Esophagus muscularis mucosa (tissue), 4 donors: ENCODE measurements at places on chromosomes 7 and 10. TPM values are rescaled to one million over a fixed set of nuclear protein-coding genes. Genes with fewer than 3 reads are reported as not detected.

DNA sequence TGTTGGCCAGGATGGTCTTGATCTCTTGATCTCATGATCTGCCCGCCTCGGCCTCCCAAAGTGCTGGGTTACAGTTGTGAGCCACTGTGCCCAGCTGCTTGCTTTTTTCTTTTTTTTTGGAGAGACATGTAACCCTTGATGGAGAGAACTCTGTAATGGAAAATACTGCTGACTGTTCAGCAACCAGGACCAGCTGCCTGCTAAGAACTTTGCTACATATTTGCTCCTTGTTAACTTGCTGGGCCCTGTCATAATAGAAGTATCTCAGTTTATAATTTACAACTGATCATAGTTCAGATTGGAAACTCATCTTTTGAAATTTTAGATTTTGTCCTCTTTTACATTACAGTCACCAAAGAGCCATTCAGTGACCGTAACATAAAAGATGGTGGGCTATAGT is 34.9 kb downstream of the TASOR2 start:
- no peak overlapping the region for H3K4me3 ChIP-seq
- peaks cover 28% of the 10 kb centered on the region for H3K36me3 ChIP-seq
- no peaks in the 10 kb centered on the region for H3K27me3 ChIP-seq
- DNase-seq: no peak

DNA sequence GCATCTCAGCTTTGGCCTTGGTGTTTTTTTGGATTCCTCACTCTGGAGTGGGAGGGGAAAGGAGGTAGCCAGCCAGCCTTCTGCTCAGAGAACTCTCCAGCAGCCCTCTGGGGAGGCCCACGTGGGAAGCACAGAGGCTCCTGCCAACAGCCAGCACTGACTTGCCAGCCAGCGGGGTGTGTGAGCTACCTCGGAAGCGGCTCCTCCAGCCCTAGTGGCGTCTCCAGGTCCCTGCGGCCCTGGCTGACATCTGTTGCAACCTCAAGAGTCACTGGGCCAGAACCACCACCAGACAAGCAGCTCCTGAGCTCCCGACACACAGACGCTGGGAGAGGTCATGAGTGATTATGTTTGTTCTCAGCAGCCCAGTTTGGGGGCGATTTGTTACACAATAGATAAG is 180.2 kb upstream of the FZD8 start:
- H3K4me1 ChIP-seq: peaks cover 18% of the 10 kb centered on the region
- no peak overlapping the region for H3K4me3 ChIP-seq
- no peak for DNase-seq
- H3K36me3 ChIP-seq: no peaks in the 10 kb centered on the region
- no peaks in the 10 kb centered on the region for H3K27me3 ChIP-seq
- no peak overlapping the region for H3K27ac ChIP-seq

DNA sequence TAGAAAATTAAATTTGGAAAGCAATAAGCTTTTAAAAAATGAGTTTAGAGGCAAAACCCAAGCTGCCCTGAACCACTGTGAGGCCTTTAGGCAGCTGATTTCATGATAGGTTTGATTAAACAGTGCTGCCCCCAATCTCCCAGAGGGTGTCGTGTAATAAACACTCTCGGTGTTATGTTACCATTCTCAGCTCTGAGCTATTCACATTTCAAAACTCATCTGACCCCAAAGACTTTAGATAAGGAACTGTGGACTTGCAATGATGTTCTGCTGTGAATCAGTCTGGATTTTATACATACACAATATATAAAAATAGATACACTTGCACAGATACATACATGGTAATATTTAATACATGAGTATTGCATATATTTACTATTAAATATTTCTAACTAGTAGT is 120.4 kb downstream of the MALRD1 start:
- H3K27ac ChIP-seq: no peak overlapping the region
- no peaks in the 10 kb centered on the region for H3K36me3 ChIP-seq
- DNase-seq: no peak
- no peaks in the 10 kb centered on the region for H3K4me1 ChIP-seq
- no peak overlapping the region for H3K4me3 ChIP-seq

DNA sequence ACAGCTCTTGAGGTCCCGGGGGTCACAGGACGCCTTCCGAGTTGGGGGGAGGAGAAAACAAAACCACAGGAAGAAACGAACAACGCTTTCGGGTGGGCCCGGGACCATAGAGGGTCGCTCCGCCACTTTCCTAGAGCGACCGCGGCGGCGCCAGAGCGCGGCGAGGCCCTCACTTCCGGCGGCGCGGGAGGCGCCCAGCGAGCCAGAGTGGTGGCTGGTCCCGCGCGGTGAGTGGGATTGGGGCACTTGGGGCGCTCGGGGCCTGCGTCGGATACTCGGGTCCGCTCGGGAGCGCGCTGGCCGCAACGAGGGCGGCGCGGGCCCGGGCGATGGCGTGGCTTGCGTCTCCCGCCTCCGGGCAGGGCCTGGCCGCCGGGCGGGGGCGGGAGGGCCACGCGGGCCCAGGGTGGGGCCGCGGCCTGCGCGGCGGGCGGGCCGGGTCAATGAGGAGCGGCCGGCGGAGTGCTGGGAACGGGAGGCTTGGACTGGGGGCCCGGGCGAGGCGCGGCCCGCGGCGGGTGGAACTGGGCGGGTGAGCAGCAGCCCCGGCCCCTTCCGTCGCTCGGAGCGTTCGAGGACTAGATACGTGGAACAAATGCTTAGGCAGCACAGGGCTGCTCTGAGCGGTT is at the start of gene ZNF22:
ZNF22 (plus strand) TSS at position 172 of the 629 bp plus-strand sequence. CDS start 2,446 bp downstream, outside the sequence.
- H3K36me3 ChIP-seq: peaks cover 28% of the 10 kb centered on the region
- peak within 1 kb of the TSS; percentile 69 for H3K4me3 ChIP-seq
- H3K27ac ChIP-seq: peak within 1 kb of the TSS; percentile 92
- H3K27me3 ChIP-seq: no peaks in the 10 kb centered on the region
- DNase-seq: peak; percentile 92
- H3K4me1 ChIP-seq: peaks cover 67% of the 10 kb centered on the region

GRCh38 chr7:43647673-43648472 is 65.0 kb downstream of the STK17A start:
- no peaks in the 10 kb centered on the region for H3K27me3 ChIP-seq
- H3K36me3 ChIP-seq: peaks cover 7% of the 10 kb centered on the region
- H3K4me1 ChIP-seq: peaks cover 83% of the 10 kb centered on the region
- peak overlapping the region; percentile 8 for H3K4me3 ChIP-seq
- no peak for DNase-seq

Gene LRRC4
- under 0.01 TPM for total RNA-seq

Gene FGF8
- total RNA-seq: not detected

Gene WDFY4
- total RNA-seq: 2.3 TPM
